ENCODE measurements at places on chromosomes 12 and 14.

GRCh38 chr12:106106061-106106566 lies 32.6 kb downstream of the NUAK1 start:
- DNase-seq = no peak

GRCh38 chr14:23377573-23378563 lies 1.0 kb downstream of the CMTM5 start:
- DNase-seq = no peak

DNA sequence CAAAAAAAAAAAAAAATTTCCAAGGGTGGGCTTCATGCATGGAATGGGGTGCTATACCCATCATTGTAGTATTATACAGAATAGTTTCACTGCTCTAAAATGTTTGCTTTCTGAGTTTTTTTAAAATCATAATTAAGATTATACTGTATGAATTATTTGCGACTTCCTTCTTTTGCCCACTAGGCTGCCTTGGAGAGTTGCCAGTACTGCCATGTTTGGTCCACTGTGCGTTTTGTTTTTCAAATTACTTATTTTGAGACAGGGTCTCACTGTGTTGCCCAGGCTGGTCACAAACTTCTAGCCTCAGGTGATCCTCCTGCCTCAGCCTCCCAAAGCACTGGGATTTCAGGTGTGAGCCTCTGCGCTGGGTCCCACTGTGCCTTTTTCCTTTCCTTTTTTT lies 19.9 kb downstream of the PLBD2 start:
- no peak for DNase-seq

- DNase-seq = no peak
Measured at GRCh38 chr12:12952036-12952435, at the start of gene GPRC5D. TSS of gene GPRC5D (minus strand) at chr12:12952170. CDS start at chr12:12950384, 1,786 bp downstream.

- no peak for DNase-seq
Measured at GRCh38 chr12:8886502-8887284, 27.6 kb upstream of the PHC1 start.

GRCh38 chr12:1395421-1395955 lies 198.9 kb downstream of the FBXL14 start:
- no peak for DNase-seq

DNA sequence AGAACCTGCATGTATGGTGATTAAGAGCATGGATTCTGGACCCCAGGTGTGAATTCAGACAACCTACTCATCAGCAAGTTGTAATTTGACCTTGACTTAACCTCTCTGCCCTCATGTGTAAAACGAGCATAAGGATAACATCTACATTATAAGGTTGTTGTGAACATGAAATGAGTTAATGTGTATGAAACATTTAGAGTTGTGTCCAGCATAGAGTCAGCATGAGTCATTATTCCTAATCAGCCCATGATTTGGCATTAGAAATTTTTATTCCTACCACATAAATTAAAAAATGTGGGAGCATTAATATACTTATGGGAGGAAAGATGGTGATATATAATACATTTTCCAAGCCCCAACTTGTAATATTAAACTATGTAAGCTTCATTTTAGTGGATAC lies 95.9 kb upstream of the DDHD1 start:
- DNase-seq = no peak

DNA sequence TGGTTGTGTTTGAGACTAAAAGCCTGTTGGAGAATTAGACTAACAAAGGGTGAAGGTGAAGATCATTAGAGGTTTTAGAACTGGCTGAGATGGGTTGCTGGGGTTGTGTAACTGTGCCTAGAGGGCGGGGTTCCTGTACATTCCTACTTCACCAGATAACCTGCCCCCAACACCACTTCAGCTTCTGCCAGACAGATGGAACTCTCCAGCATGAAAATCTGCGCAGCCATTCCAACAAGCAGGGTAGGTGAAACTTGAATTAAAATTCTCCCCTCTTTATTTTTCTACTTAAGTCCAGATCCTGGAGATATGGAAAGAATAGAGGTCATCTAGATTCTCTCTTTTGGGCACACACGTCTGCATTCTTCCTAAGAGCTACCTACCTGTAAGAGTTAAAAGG lies 6.0 kb downstream of the FOXG1 start:
- DNase-seq = no peak

DNA sequence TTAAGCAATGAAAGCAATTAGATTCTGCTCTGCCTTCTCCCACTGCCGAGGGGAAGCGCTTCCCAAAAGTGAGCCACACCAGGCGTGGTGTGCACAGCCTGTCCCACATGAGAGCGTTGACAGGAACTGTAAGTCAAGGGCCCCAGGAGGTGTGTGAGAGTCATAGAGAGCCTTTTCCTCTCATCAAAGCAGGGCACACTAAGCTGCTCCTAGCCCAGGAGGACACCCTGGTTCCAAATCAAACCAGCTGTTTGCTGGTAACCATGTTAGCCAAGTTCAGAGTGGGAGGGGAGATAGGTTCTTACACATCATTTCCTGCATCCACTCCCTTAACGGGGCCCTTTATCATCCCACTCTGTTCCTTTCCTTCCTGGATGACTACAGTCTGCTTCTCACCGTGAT lies 98.3 kb downstream of the SPTSSA start:
- DNase-seq = no peak

GRCh38 chr12:92629349-92630065 lies 73.3 kb upstream of the PLEKHG7 start:
- no peak for DNase-seq

DNA sequence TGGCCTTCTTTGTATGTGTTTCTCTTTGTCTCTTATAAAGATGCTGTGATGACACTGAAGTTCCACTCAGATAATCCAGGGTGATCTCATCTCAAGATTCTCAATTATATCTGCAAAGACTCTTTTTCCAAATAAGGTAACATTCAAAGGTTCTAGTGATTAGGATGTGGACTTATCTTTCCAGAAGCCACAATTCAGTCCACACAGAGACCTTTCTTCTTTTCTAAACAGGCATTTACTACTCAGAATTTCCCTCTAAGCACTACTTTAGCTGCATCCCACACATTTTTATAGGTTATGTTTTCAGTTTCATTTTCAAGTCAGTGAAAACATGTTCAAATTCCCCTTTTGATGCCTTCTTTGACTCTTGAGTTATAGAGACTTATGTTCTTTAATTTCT lies 9.0 kb upstream of the NKX2-1 start:
- DNase-seq = no peak

DNA sequence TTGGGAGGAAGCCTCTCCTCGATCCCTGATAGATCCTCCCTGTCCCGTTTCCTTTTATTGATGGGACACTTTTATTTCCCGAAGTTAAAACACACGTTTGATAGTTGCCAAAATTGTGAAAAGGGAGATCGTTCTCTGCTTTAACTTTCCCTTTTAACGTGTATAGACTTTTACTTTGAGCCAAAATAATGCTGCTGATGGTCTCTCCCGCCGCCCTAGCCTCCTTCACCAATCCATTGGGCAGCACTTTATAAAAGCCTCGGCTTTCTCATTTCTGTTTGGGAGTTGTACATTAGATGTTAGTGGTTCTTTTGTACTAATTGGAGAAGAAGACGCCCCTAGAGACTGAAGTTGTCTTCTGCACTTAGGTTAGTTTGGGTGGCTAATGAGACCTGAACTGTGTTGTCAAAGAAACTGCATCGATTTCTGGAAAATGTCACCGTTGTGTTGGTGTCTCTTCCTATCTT lies 1.4 kb downstream of the TMTC2 start:
- no peak for DNase-seq

DNA sequence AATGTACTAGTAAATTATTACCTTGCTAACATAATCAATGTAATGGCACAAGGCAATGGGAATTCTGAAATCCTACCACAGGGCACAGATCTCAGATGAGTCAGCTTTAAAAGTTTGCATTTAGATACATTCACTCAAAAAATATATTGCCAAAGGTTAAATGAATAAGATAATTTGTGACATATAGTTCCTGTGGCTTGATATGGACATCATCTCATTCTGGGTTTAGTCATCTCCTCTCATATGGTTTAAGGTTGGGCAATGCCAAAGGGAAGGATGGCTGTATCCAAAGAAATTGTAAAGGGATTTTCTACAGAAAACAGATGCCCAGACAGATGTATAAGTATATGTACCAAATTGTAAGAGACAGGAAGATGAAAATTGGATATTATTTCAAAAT lies 1065.0 kb downstream of the LRFN5 start:
- DNase-seq = no peak

- no peak for DNase-seq
Measured at GRCh38 chr12:77847680-77848431, 17.2 kb downstream of the NAV3 start.

DNA sequence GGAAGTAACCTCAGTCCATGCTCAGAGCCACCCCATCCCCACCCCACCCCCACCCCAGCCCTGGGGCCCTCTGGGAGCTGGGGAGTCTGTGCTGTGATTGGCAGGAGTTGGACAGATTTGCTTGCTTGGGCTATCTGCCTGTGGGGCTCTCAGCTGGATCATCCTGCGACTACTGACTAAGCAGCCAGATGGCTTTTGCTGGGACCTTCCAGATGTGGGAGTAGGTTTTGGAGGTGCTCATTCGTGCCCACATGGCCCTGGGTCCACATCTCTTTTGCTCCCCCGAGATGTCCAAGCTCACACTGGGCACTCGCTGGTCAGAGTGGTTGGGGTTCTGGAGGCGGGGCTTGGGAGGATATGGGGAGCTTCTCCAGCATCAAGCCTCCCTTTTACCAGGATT lies 138.9 kb downstream of the TSPAN9 start:
- no peak for DNase-seq

DNA sequence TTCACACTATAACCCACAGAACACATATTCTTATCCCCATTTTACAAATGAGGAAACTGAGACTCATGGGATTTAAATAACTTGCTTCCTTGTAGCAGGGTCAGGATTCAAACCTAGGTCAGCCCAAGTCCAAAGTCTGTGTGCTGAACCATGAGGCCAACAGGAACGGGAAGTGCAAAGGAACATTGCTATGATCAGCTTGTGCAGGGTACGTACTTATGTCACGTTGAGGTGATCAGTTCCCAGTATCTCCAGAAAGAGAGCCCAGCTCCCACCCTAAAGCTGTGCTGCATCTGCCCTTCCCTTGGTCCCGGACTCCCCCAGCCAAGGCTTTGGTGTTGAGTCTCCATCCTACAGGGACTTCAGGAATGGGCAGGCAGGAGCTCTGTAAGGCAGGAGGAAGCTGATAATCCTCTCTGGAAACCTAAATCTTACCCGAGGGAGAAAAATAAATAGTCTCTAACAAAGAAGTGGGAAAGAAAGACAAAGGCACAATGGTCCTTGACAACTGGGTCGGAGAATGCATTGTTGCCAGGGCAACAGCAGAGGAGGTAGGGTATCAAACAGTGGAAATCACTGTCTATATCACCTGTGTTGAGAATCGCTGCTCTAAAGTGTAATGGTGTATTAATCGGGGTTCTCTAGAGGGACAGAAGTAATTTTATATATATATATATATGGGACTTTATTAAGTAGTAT lies 82.5 kb upstream of the FICD start:
- DNase-seq = no peak

DNA sequence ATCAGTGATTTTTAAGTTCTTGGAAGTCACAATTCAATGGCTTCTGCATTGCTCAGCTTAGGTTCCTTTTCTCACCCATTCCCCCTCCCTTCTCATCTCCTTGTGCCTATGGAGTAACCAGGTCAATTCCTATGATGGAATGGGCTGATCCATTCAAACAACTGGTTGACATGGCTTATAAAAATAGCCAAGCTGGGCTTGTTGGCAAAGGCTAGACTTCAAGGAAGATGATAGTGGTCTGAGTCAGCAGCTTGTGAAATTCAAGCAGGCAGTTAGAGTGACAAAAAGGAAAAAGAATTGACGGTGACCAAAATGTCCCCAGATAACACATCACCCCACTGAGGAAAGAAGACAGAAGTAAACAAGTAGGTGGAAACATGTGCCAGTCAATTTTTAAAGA lies 119.9 kb upstream of the PCED1B start:
- DNase-seq = no peak

- DNase-seq = no peak
Measured at GRCh38 chr14:92866181-92866752, 56.7 kb upstream of the CHGA start.

- DNase-seq = no peak
Measured at GRCh38 chr12:42135259-42135814, 9.3 kb downstream of the GXYLT1 start.

DNA sequence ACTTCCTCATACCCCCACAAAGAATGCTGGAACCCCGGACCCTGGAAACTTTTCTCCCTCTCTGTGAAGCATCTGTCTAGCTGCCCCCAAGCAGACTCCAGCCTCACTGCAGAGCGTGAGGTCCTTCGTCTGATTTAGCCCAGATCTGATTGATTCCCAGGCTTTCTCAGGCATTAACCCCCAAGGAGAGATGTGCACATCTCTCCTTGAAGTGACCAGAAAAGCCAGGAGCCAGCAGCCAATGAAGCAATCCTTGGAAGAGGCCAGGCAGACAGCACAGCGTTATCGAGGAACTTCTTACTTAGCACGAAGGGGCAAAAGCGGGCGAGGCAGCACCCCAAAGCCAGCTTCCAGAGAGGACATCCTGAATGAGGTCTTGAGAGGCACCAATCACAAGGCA lies 100.7 kb downstream of the ZFP36L1 start:
- no peak for DNase-seq

DNA sequence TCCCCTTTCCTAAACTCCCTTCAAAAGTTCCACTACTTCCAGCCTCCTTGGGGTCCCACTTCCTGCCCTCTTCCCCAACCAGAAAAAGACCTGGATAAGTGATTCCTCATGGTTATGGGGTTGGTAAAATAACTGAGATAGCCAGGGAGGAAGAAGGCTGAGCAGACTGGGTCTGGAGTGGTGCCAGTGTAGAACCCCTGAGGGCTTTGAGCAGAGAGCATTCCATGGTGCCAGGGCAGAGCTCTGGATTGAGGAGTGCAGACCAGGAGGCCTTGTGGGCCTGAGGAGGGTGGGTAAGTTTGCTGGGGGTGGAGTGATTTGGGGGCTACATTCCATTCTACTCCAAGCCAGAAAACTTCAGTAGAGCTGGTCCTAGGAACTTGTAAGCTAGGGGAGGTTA lies 9.5 kb upstream of the CISTR start:
- no peak for DNase-seq

DNA sequence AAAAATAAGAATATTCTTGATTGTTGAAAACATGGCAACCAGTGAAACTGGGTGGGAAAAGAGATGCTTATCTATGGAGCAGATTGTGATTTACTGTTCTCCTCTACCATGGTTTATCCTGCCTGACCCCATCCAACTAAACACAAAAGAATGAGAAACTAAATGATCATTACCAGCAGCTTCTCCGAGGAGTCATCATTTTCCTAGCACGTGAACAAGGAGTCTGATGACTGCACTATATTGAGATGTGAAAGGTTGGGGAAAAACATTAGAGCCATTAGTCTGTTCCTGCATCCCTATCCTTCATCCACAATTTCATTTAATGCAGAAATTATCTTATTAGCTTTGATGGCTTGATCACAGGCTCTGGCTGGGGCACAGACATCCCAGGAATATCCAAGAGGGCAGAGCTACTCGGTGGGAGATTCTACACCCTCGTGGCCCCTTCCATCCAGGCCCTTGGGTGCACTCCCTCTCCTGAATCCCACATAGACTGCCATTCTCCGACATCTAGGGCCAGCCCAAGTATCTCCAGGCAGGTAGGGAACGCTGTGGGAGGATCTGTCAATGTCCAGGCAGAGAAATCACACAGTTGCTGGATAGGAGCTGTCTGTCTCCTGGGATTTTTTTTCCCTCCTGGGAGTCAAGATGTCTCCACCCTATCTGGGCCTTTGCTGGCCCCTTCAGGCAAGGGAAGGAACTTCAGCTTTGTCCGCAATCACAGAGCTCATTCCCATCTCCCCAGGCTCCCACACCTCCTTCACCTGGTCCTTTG lies 43.3 kb upstream of the DHRS4 start:
- no peak for DNase-seq
